ENCODE measurements at places on chromosomes 6 and 20.

DNA sequence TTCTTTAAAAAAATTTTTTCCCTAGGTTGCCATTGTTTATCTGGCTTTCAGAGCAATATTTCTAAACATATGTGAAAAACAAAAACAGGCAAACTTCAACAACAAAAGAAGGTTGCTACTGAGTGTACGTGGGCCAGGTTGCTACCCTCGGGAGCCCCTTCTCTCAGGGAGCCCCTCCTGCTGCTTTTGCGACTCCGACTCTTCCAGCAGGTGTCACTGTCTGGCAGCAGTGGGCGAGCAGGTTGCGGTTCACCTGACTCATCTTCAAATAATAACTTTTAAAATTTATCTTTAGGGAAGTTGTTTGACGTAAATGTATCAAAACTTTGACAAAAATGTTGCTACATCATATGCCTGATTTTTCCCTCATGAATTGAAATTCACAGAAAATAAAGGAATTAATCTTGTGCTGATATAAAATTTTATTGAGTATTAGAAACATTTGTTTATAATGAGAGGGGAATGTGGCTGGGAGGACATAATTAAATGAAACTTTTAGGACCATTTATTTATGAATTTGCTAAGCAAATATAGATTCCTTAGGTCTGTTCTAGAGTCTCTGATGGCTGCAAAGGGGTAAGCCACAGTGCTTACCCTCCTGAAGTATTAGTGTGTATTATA, 138.8 kb downstream of the HIVEP1 start:
- no peak for DNase-seq

DNA sequence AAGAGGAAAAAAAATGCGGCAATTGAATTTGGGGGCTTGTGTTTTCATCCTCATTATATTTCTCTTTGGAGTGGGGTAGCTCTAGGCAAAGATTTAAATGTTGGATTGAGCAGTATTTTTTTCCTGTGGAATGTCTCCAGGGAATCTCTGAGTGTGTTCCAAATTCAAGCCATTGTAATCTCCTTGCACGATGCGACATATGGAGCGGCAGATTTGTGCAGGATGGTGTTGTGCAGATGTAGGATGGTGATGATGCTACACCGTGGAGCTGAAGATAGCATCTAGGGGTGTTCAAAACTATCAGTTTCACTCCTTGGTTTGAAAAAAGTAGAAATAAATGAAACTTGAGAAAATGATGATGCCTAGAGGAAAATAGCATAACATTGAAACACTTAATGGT, 777.5 kb upstream of the EPHA7 start:
- DNase-seq: no peak

GRCh38 chr6:158018851-158019361, 37.2 kb downstream of the SYNJ2 start:
- no peak for DNase-seq

GRCh38 chr20:61877776-61878477, 187.8 kb downstream of the TAF4 start:
- no peak for DNase-seq

- DNase-seq: no peak
These were observed 73.2 kb downstream of the ROS1 start for GRCh38 chr6:117352466-117353081.

- no peak for DNase-seq
These were observed 107.5 kb upstream of the TBX18 start for GRCh38 chr6:84871925-84872324.

GRCh38 chr6:140459209-140459608, 1084.8 kb upstream of the CITED2 start:
- no peak for DNase-seq

GRCh38 chr6:85402922-85403321, 47.0 kb upstream of the NT5E start:
- DNase-seq: no peak

- no peak for DNase-seq
These were observed 308.2 kb upstream of the PRND start for GRCh38 chr20:4413314-4414049.

DNA sequence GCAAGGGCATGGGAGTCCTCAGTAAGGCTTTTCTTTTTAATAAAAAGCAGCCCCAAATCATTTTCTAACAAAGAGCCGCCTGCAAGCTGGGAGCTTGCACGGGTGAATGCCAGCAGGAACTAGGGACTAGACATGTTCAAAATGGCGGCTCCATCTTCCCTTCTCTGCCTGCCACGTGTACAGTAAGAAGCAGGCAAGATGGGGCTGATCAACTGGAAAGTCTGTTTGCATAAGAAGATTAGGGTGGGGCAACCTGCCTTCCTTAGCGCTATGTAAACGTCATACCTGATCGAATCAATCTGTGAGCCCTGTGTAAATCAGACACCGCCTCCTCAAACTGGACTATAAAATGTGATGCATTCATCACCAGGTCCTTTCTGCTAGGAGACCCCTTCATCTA, 299.4 kb upstream of the SOX4 start:
- no peak for DNase-seq

DNA sequence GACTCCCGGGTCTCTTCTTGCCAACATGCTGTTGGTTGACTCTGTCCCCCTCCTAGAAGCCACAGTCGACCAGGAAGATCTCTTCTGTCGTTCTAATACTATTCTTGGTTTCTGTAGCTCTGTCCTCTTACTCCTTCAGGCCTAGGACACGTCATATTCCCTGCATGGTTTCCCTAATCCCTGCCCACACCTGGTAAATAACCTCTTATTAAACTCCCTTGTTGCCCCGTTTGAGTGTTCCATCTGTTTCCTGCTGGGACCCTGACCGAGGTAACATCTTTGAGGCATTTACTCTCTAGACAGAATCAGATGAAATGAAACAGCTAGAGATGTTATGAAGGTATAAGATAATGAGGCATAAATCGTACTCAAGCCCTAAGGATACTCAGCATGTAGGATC, 68.1 kb downstream of the PLCB4 start:
- no peak for DNase-seq

- DNase-seq: peak; percentile 78
These were observed 30.9 kb upstream of the AVP start for GRCh38 chr20:3115190-3116107.

DNA sequence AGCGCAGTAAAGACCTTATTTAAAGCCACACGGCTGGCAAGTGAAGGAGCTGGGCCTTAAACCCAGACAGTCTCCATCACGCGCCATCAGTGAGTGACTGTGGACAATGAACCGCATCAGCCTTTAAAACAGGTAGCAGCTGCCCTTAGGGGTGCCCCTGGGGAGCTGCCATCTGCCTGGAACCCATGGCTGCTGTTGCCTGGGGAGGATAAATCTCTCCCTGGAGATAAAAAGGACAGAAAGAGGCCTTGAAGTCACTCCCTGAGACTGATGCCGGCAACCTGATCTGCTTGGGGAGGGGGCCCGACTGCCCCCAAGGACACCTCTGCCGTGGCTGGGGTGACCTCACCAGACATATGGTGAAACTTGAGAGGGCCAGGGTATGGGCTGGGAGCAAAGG, 73.5 kb downstream of the PREX1 start:
- DNase-seq: no peak

DNA sequence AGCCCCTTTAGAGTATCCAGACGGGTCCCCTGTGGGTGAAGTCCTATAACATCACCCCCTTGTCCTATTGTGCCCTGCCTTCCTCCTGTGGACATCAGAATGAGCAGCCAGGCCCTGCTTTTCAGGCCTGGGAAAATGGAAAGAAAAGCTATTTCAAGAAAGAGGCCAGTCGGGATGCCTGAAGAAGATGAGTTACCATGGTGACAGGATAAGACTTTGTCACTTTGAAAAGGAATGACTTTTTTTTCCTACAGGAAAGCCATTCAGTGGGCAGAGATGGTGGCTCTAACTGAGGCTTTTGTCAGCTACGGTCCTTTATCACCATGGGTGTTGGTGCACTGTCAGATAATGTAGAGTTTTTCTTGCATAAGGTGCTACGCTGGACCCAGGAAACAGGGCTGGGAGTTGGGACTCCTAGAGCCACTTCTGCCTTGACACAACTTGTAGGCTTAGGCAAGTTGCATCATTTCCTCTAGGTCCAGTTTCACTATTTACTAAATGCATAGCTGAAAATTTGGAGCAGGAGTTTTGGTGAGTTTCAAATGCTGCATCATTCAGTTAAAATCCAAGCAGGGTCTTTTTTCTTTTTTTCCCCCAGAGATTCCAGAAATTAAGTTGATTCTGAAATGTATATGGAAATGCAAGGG, 293.6 kb upstream of the PRND start:
- DNase-seq: no peak

DNA sequence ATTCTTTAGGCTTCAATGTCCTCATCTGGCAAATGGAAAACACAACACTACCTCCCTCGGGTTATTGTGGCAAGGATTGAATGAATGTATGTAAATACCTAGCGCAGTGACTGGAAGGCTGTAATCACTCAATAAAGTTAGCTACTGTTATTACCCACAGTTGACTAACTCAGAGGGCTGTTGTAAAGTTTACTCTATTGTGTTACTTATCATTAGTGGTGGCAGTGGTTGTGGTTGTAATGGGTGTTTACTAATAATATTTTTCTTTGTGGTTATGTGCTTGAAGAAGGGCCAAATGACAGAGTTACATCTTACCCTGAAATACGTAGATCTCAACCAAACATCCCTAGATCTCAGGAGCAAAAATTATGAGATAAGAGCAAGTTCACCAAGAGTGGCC, 42.0 kb upstream of the PXDC1 start:
- DNase-seq: no peak

DNA sequence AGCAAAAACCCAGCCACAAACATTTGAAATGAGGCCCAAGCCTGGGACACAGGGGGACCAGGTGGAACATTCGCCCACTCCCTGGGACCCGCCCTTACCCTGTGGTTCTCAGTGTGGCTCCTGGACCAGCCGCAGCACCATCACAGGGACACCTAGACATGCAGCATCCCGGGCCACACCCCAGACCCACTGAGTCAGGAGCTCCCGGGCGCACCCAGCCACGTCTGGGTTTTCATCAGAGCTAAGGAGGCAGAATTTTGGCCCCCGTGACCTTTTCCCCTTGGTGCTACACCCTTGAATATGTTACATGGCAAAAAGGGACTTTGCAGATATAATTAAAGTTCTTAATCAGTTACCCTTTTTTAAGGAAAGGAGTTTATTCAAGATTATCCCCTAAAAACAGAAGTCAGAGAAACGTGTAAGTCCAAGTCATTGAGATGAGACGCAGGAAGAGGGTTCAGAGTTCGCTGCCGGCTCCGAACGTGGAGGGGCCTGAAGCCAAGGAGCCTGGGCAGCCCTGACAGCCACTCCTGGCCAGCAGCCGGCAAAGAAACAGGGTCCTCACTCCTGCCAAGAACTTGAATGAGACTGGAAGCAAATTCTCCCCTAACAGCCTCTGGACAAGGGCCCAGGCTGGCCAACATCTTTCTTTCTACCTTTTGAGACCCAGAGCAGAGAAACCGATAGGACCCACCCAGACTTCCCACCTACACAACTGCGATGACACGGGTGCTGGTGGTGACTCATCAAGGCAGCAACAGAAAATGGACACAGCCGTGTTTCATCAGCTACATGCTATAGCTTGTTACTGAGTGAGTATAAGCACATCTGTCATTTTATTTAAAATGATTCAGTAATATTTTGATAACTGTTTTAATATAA, 25.3 kb downstream of the BFSP1 start:
- DNase-seq: no peak

DNA sequence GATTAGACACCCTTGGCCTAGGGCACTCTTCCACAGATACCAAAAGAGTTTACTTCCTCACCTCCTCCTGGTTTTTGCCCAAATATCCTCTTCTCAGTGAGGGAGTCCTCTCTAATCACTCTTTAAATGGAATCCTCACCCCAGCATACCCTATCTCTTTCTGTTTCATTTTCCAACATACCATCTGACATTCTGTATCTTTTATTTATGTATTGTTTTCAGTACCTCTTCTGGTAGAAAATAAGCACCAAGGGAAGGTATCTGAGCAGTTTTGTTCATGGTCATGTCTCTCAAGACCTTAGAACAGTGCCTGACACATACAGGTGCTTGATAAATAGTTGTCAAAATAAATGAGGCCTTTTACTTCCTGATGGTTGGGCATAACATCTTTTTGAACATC, 55.1 kb downstream of the KIAA0408 start:
- peak; percentile 10 for DNase-seq

- DNase-seq: no peak
These were observed 560.0 kb upstream of the CDH4 start for GRCh38 chr20:60691966-60692615.

- peak; percentile 60 for DNase-seq
These were observed 68.7 kb upstream of the MYL9 start for GRCh38 chr20:36472637-36473090.

DNA sequence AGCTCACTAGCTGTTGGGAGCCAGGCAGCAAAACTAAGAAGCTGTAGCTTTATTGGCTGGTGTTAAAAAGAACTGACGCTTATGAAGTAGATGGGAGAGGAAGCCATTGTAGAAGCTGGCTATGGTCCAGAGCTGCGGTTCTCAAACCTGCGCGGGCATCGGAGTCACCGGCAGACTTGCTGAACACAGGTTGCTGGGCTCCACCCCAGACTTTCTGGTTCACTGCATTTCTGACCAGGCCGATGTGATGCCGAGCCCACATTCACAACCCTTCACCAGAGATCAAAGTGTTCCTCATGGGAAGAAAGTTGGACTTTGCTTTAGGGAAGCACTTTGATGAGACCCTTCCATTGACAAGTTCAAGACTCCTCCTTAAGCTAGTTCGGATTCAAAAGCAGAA, 231.6 kb downstream of the QKI start:
- no peak for DNase-seq

- no peak for DNase-seq
These were observed 208.1 kb upstream of the PROKR2 start for GRCh38 chr20:5524896-5525295.

DNA sequence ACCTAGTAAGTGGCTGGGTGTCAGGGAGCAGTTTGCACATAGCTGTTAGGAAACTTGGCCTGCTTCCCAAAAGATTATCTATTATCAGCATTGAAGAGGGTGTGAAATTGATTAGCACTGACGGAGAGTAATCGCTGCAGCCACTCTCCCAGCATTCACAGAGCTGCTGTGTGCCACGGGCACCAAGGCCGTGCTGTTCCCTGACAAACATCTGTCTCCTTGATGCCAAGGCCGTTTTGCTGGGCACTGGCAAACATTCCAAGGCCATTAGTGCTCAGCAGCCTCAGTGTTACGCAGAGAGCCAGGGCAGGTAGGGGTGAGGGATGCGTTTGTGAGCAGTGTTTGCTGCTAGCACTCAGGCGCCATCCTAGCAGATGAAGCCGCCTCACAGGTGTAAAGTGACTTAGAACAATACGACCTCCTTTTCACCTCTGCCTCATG, 57.7 kb upstream of the VSTM2L start:
- DNase-seq: no peak

GRCh38 chr6:15242503-15242902, 3.4 kb upstream of the JARID2 start:
- no peak for DNase-seq
